ENCODE measurements at places on chromosomes 3 and 15.
A peak's percentile ranks its signal among the peaks of the same experiment; 100 is the strongest.

DNA sequence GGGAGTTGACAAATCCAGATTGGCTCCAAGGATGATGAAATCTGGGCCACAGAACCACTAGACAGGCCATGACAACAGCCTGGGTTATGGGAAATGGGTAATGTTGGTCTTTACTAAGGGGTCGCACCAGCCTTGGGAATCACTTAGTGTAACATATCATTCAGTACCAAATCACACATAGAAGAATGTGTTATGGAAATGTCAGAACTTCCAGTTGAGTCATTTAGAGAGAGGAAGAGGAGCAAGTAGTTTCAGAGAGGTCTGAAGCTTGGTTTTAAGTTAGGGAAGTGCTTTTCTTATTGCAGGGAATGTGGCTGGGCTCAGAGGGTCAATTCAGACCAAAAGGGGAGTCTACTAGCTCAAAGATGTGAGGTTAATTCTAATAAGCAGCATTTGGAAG, 241.6 kb upstream of the ZPLD1 start:
- no peak overlapping the region for H3K27ac ChIP-seq
- DNase-seq = no peak
- no peaks in the 10 kb centered on the region for H3K27me3 ChIP-seq
- no peak overlapping the region for H3K4me3 ChIP-seq
- H3K4me1 ChIP-seq = peaks cover 1% of the 10 kb centered on the region

GRCh38 chr15:57037548-57037947, 119.1 kb downstream of the TCF12 start:
- no peak overlapping the region for H3K27ac ChIP-seq
- H3K4me1 ChIP-seq = peaks cover 15% of the 10 kb centered on the region
- no peaks in the 10 kb centered on the region for H3K36me3 ChIP-seq
- H3K4me3 ChIP-seq = peak overlapping the region; percentile 1
- H3K27me3 ChIP-seq = no peaks in the 10 kb centered on the region

DNA sequence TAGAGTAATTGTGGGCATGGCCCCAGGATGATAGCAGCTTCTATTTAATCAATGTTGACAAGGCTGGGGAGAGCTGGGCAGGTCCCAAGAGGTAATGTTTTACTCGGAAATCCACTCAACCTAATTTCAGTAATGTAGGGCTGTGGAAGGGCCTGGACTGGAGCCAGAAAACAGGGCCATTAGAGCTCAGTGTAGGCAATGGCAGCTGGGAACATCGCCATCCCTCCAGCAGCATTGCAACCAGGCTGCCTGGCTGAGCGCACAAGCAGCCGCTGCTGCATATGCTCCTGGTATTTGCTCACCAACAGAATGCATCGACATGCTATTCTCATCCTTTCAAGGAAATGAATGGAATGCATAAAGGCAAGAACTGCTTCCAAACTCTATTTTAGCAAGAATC, 90.0 kb downstream of the GAP43 start:
- no peak overlapping the region for H3K27ac ChIP-seq
- H3K4me1 ChIP-seq = no peaks in the 10 kb centered on the region
- no peaks in the 10 kb centered on the region for H3K36me3 ChIP-seq
- peaks cover 8% of the 10 kb centered on the region for H3K27me3 ChIP-seq
- no peak overlapping the region for H3K4me3 ChIP-seq

DNA sequence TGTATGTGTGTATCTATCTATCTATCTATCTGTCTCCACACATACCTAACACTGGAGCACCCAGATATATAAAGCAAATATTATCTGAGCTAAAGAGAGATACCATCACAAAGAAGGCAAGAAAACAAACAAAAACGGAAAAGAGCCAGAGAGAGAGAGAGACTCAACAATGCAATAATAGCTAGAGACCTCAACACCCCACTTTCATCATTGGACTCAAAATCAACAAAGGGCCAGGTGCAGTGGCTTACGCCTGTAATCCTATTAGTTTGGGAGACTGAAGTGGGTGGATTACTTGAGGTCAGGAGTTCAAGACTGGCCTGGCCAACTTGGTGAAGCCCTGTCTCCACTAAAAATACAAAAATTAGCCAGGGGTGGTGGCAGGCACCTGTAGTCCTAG, 23.4 kb downstream of the NCBP2 start:
- H3K4me3 ChIP-seq = no peak overlapping the region
- H3K36me3 ChIP-seq = peaks cover 36% of the 10 kb centered on the region
- H3K27ac ChIP-seq = no peak overlapping the region
- no peaks in the 10 kb centered on the region for H3K27me3 ChIP-seq
- DNase-seq = no peak
